ENCODE measurements at places on chromosomes 4 and X.
A peak's percentile ranks its signal among the peaks of the same experiment; 100 is the strongest.

DNA sequence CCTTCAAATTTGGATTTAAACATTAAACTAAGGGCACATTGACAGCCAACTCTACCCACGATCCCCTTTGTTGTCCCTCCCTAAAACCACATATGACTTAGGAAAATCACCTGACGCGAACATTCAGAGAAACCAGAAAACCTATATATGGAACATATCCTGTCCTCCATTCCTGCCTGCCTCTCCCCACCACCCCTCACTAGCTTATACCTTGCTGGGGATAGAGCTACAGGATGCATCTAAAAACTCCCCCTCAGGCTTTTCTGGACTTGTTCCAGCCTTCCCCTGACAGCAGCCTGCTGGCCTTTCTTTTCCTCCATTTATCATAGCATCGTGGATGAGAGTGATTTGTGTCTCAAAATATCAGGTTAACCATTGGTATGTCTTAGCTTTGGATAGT is 8.8 kb downstream of the STK26 start:
- DNase-seq = no peak

GRCh38 chr4:1011022-1011665 is at the start of gene FGFRL1:
Gene FGFRL1, plus strand, starts transcription at chr4:1011626. Its CDS starts 860 bp downstream, at chr4:1012486.
- DNase-seq = peak; percentile 86

DNA sequence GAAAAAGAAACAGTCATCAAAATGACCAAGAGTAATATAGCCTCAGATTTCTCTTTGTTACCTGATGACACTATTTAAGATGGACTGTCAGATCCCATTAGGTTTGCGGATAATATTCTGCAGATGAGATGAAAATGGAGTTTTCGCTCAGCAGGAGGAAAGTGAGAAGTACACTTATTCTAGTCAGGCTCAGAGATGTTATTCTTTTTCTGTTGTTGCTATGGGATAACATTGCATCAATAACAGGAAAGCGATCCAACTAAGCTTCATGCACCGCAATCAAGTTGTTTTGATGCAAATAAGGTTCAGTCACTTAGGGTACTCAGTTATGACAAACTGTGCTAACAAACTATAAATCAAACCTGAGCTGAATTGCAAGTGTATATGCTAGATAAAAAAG is 415.0 kb downstream of the CCSER1 start:
- DNase-seq = no peak

DNA sequence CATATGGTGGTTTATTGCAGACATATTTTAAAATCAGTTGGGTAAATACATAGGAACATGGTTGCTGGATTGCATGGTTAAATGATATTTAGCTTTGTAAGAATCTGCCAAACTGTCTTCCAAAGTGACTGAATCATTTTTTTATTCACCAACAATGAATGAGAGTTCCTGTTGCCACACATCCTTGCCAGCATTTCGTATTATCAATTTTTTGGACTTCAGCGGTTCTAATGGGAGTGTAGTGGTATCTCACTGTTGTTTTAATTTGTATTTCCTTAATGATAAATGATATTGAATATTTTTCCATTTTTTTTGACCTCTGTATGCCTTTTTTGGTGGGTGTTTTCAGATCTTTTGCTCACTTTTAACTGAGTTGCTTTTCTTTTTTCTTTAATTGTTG is 1.4 kb upstream of the MTHFD2L start:
- DNase-seq = no peak

- no peak for DNase-seq
Measured at GRCh38 chrX:44072631-44073030, 99.4 kb upstream of the NDP start.

DNA sequence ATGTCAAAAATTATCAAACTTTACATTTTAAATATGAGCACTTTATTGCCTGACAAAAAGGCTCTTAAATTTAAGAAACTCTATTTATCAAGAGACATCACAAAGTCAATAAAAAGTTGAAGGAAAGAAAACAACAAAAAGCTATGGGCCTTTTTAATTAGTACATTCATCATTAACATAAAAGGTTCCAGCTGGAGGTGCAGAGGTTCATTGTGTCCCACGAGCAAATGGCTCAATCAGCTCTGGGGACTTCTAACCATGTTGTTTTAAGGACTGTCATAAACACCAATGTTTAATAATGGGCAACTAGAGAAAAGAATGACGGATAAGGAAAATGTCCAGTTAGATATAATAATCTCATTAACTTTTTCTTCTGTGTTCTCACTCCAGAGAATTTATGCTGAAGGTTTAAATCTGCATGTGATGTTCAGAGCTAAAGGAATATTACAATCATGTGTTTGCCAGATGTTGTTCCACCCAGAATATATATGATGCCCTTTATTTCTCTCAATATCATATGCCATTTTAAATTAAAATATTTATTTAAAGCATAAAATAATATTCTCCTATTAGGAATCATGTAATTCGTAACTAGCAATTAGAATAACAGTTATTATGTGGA is 840.3 kb upstream of the ADGRL3 start:
- no peak for DNase-seq

DNA sequence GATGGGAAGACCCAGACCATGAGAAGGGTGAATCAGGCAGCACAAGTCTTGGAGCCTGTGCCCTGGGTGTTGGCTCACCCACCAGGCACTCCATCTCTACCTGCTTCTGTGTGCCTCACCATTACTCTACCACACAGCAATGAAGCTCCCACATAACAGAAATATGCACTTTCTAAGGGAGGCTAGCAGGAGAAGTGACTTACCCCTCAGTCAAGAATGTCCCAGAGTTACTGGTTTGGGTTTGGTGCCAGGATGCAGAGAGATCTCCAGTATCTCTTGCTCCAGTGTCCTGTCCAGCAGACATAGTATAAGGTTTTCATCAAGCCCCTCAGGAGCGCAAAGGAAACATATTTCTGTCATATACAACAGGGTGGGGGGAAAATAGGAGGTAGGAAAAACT is 11.3 kb upstream of the RAB40A start:
- DNase-seq = no peak

DNA sequence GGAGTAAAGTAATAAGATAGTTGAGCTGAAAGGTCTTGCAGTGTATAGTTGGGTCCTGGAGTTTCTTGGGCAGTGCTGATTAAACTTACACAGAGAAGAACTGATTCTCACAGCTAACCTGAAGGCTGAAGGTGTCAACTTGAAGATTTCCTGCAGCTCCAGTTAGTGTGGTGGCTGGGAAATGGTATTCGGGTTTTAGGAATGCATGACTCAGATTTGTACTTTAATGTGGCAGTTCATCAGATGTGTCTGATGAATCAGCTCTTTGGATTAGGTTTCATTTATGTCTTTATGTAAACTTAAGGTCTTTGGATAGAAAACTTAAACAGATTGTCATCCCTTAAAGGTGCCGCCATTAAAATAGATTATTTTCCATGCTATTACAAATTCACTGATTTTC is 200.0 kb downstream of the IL1RAPL1 start:
- no peak for DNase-seq

- DNase-seq = no peak
Measured at GRCh38 chrX:103792916-103793544, 16.4 kb downstream of the PLP1 start.

DNA sequence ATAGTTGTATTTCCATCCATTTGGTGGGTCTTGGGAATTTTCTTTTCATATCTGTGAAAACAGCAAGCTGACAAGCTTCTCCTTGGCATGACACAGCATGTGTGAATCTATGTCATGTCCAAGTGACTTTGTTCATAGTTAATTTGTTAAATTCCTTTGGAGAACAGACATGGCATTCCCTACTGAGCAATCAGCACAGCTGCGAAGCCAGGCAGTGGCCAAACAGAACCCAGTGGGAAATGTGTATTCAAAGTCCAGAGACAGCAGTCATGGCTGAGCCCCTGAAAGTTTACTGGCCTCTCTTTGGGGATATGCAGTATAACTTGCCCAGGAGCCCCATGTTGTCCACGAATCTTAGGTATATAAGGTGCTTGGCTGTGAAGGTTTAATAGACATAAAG is 474.7 kb downstream of the NKX6-1 start:
- DNase-seq = no peak

DNA sequence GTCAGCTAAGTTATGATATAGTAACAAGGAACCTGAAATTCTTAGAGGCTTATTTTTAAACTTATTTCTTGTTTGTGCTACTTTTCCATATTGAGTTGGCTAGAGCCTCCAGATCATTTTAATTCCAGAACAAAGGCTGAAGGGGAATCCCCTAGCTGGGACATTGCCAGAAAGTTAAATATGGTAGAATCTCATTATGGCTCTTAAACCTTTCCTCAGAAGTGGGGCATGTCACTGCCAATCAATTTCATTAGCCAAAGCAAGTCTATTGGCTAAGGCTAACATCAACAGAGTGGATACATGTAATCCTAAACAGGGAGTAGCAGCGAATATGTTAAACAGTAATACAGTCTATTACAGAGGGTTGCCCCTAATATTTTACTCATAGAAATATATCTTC is 47.0 kb downstream of the FTHL17 start:
- no peak for DNase-seq

DNA sequence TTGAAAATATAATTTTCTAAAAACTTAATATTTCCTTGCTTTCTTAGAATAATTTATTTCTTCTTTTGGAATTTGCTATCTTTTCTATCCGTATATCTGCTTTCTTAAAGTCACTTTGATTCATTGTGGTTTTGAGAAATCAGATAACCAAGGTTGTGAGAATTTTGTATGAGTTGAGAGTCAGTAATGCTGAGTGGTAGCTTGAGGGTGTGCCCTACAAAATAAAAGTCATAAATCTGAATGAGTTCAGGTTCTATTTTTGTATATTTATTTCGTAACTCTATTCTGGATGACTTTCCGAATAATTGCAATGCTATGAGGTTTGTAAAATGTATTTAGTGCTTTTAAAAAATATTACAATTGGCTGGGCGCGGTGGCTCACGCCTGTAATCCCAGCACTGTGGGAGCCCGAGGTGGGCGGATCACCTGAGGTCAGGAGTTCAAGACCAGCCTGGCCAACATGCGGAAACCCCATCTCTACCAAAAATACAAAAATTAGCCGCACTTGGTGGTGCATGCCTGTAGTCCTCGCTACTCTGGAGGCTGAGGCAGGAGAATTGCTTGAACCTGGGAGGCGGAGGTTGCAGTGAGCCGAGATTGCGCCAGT is 8.9 kb downstream of the COPS4 start:
- DNase-seq = no peak

DNA sequence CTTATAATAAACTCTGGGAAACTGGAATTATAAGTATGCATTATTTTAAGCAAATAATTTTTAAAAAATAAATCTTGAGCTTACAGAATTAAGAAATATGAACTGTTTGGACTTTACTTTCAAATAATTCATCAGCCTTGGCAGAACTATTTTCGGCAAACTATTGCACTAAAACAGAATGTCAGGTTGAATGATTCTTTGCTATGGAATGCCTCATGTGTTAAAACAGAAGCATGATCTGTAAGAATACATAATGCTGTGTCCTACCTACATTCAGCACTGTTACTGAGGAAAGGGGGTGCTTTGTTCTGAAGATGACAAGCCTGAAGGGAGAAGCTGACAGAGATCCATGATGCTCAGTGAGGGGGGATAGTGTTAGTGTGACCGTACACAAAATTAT is 55.6 kb upstream of the EXOC1L start:
- DNase-seq = no peak

GRCh38 chrX:30150196-30150895 is 65.0 kb upstream of the MAGEB2 start:
- DNase-seq = no peak

GRCh38 chrX:129732857-129733256 is 5.9 kb upstream of the XPNPEP2 start:
- DNase-seq = no peak

DNA sequence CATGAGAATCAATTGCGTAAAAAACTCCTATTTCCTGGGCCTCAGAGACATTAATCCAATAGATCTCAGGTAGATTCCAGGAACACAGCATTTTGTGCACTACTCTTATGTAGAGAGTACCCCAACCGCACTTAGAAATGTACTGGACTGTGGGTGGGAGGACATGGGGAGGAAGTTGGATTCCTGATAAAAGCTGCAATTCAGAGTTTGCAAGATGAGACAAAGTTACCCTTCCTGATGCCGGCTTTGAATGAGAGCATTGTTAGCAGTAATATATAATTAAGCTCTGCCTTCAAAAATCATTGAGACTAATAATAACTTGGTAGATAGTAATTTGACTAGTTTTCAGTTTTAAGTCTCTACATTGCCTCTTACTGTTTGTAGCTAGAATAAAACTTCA is 323.3 kb upstream of the GALNT7 start:
- DNase-seq = no peak

DNA sequence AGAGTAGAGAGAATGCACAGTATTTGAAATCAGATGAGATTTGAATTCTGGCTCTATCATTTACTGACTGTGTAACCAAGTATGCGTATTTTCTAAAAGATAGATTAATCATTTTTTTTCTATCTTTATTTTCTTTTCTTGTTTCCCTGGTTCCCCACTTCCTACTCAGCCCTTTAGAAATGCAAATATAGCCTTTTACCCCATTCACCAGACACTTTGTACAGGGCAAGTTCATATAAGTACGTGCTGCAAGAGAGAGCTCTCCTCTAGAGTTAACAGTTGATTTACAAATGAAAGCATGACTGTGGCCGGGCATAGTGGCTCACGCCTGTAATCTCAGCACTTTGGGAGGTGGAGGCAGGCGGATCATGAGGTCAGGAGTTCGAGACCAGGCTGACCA is 17.8 kb upstream of the TDO2 start:
- no peak for DNase-seq

DNA sequence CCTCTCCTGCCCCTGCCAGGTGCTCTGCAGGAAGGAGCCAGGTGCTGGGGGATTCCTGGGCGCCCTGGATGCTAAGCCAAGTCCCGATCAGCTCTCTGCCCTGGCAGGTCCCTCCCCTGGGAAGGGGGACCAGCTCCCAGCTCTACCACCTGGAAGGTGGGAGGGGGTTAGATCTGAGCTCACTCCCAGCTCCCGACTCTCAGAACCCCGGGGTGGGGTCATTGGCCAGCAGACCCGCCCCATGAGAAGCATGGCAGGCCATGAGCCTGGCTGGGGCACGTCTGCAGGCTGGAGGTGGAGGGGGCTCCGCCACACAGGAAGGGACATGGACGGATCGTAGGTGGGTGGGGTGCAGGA is 83.4 kb upstream of the NKX1-1 start:
- DNase-seq = no peak

GRCh38 chr4:7201420-7202305 is 9.3 kb downstream of the SORCS2 start:
- DNase-seq = no peak

GRCh38 chrX:102652031-102652688 is 877 bp downstream of the GPRASP1 start:
- no peak for DNase-seq

GRCh38 chr4:151409470-151410313 is 716 bp downstream of the FHIP1A start:
- DNase-seq = no peak

GRCh38 chr4:54958236-54958635 is 167.2 kb downstream of the KDR start:
- DNase-seq = no peak

GRCh38 chrX:133542476-133542875 is 127.2 kb upstream of the GPC4 start:
- DNase-seq = no peak

- no peak for DNase-seq
Measured at GRCh38 chrX:109624641-109625616, at the start of gene KCNE5. Gene KCNE5, minus strand, starts transcription at chrX:109625172. Its CDS starts 152 bp downstream, at chrX:109625020.

- DNase-seq = no peak
Measured at GRCh38 chr4:8194306-8195242, 4.5 kb upstream of the SH3TC1 start.

Data from stimulated activated CD4-positive, alpha-beta T cell treated with anti-CD3 and anti-CD28 coated beads, Interleukin-1b, Interleukin-23, amount 100 ng/mL, for 1 hour (primary cell).